Stimulated activated CD8-positive, alpha-beta memory T cell treated with anti-CD3 and anti-CD28 coated beads, Interleukin-7, amount 100 ng/mL, for 1 hour (primary cell): ENCODE measurements at places on chromosomes 2 and 18.

DNA sequence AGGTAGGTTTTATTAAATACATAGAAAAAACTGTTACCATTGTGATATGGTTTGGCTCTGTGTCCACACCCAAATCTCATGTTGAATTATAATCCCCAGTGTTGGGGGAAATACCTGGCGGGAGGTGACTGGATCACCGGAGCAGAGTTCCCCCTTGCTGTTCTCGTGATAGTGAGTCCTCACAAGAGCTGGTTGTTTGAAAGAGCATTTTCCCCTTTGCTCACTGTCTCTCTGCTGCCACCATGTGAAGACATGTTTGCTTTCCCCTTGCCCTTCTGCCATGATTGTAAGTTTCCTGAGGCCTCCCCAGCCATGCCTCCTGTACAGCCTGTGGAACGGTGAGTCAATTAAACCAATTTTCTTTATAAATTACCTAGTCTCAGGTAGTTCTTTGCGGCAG, 352.7 kb upstream of the SLC39A10 start:
- no peak for DNase-seq

GRCh38 chr2:135762530-135762929, 20.9 kb downstream of the UBXN4 start:
- no peak for DNase-seq

DNA sequence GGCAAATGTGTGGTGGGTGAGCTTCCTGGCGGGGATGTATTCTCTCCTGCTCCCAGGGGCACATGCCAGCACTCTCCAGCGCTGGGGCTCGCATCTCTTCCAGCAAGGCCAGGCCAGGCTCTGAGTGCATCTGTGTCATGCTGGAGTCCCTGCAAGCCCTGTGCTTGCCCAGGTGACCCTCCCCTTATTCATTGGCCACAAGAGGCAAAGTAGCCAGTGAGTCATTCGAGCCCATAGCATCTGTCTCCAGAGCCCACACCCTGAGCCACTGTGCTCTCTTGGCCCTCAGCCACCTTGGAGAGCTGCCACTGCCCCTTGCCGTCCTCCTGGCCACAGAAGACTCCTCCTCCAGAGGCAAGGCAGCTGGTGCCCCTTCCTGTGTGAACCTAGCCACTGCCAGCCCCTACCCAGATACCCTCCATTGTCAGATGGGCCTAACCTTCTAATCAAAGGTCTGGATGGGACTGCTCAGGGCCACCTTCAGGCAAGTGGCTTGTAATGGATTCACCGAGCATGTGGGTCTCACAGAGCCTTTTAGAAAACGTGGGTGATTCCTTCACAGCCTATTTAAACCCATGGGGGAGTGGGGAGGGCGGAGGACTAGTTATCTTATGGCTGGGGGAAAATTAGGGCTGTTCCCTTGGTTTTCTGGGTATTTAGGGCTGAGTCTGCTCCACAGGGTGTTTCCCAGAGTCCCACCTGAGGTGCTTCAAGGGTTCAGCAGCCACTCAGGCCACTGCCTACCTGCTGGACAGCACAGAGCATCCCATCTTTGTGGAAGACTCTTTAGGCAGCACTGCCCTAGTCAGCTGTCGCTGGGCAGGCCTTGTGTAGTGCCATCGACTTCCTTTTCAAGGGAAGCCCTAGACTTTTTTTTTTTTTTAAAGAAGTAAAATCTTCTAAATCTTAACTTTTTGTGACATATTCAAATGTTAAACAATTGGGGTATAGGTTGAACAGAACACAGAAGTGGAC, 137.4 kb downstream of the ACOXL start:
- DNase-seq: no peak

GRCh38 chr2:28247290-28247689, 145.4 kb upstream of the FOSL2 start:
- DNase-seq: no peak

DNA sequence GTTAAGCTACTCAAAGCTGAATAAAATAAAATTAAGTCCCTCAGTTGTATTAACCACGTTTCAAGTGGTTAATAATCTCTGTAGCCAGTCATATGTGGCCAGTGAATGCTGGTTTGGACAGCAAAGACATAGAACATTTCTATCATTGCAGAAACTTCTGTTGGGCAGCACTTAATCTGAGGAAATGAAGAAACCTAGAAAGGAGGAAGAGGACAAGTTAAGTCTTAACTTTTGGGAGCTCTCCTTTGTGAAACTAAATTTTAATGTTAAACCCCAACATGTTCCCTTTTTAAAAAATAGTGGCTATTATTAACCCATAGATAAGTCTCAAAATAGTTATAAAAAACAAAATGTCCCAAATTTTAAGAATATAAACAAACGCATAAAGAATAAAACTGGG, 421.3 kb downstream of the ARHGAP15 start:
- no peak for DNase-seq

- peak; percentile 18 for DNase-seq
Measured at GRCh38 chr2:37982147-37982582, 57.1 kb downstream of the RMDN2 start.

- DNase-seq: no peak
Measured at GRCh38 chr2:218889937-218890336, 9.3 kb downstream of the WNT10A start.

GRCh38 chr2:170486730-170487129, 228.4 kb upstream of the SP5 start:
- no peak for DNase-seq

DNA sequence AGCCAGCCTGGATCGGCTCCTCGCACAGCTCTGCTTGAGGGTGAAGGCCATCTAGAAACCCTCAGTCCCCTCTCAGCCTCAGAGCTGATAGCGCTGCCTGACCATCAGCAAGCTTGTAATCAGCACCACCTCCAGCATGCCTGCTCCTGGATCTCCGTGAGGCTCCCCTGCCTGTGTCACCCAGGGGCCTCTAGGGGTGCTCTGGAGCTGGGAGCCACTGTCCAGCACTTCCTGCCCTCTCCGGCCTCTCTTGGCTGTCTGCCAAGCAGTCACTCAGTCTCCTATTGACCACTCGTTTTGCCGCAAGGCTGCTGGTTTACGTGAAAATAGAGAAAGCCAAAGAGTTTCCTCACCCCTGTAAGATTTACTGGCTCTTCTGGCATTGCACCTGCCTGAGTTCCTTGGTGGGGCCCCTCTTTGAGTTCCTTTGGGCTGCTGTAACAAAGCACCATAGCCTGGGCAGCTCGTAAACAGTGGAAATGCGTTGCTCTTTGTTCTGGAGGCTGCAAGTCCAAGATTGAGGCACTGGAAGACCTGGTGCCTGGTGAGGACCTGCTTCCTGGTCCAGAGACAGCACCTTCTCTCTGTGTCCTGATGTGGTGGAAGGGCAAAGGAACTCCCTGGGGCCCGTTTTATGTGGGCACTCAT, 17.9 kb downstream of the CAPN10 start:
- DNase-seq: no peak

DNA sequence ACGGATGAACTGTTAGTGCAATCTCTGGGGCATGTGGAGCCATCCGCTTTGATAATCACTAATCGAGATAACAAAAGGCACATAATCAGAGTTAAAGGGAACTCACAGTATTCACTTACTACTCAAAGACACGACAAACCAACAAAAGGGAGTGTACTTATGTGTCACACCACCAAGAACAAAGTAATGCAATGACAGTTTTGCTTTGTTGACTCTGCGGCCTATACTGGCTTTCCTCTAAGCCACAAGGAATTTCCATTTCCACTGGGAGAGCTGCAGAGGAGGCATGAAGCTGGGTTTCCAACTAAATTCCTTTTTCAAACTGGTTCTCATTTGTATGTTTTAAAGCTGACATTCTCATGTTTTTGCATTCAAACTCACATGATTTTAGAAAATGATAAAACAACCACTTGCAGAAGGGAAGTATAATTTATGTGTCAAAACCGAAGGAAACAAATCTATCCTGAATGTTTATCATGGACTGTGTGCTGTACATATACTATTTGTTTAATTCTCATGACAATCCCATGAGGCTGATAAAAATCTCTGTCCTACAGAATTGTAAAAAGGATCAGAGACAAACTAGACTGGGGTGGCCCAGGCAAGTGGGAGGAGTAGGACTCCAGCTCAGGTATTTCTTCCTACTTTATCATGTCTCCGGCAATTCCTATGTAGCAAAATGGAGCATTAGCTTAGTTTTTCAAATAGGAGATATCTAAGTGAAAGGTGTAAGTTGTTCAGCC, 149.6 kb upstream of the SMAD7 start:
- no peak for DNase-seq

DNA sequence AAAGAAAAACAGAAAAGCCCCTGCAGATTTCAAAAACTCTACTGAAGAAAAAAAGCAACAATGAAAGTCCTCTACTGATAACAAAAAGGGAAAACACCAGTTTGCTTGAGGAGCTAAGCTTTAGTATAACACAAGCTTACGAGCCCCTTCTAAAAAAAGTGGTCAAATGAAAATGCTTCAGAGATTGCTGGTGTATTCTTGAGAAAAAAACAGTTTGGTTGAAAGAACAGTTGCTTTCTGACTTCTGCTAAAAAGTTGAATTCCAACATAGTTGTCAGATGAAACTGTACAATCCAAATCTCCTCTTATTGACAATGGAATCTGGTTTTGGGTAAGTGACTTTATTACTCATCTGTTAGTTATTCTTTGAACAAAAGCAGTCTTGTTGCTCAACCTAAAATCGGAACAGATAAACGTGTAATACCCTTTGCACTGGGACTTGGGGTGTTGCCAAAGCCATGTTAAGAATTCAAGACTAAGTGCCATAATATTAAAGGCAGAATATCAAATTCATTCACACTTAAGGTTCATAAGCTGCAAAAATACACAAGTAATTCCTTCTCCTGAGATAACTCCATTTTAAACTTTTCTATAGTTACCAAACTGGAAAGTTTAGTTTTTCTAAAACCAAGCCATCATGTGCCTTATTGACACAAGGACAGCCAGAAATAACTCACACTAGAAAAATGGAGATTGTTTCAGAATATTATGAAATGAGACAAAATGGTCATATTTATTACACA, 45.3 kb upstream of the SPAG16 start:
- no peak for DNase-seq

DNA sequence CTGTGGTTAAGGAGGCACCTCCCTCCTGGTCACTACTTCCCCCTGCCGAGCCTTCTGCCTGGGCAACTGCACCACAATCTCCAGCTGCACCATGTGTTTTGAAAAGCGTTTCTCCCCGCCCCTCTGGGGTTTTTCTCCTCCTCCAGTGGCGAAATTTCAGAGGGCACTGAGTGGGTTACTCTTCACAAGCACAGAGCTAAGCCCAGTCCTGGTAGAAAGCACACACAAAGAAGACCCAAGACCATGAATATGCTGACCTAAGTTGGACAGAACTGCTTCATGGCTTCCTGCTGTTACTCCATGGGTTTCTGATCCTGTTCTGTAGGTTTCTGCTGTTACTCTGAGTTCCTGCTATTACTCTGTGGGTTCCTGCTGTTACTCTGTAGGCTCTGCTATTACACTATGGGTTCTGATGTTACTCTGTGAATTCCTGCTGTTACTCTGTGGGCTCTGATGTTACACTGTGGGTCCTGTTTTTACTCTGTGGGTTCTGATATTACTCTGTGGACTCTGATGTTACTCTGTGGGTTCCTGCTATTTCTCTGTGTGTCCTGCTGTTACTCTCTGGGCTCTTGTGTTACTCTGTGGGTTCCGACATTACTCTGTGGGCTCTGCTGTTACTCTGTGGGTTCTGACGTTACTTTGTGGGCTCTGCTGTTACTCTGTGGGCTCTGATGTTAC, 216.6 kb downstream of the RTP5 start:
- no peak for DNase-seq

GRCh38 chr2:200609028-200609614, 23.3 kb downstream of the AOX1 start:
- no peak for DNase-seq

DNA sequence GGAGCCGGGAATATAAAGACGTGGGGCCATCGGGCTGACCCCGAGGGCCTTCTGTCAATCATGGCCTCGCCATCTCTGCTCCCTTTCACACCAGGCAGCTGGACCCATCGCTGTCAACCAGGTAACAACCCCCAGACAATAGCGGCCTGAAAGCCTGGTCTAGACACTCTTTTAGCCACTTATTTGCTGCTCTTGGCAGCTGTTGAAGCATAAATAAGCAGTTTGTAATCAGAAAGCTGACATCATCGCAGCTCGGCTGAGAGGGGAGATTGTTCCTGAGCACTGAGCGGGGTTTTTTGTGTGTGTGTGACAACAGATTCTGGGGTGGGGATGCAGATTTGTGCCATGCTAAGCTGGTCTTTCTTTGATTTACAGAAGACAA, 423.6 kb upstream of the POU3F3 start:
- no peak for DNase-seq

DNA sequence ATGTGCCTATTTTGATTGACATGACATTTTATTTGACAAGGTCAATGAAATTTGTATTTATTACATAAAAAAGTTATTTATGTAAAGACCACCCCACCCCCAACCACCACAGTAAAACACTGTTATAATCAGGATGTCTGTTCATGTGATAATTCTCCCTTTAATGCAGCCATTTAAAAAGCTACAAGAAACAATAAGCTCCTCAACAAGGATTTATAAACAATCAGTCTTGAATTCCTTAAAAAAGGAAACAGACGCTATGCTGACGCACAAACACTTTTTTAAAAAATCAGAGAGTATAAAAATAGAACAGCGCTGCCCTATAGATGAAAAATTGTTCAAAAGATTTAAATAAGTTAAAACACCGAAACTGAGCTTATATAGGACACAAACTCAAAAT, 102.2 kb downstream of the SOS1 start:
- DNase-seq: no peak

- DNase-seq: no peak
Measured at GRCh38 chr2:46489423-46490174, 10.2 kb downstream of the TMEM247 start.

- no peak for DNase-seq
Measured at GRCh38 chr2:137178951-137179377, 413.6 kb downstream of the THSD7B start.

- no peak for DNase-seq
Measured at GRCh38 chr2:164887434-164888144, 46.0 kb upstream of the COBLL1 start.

DNA sequence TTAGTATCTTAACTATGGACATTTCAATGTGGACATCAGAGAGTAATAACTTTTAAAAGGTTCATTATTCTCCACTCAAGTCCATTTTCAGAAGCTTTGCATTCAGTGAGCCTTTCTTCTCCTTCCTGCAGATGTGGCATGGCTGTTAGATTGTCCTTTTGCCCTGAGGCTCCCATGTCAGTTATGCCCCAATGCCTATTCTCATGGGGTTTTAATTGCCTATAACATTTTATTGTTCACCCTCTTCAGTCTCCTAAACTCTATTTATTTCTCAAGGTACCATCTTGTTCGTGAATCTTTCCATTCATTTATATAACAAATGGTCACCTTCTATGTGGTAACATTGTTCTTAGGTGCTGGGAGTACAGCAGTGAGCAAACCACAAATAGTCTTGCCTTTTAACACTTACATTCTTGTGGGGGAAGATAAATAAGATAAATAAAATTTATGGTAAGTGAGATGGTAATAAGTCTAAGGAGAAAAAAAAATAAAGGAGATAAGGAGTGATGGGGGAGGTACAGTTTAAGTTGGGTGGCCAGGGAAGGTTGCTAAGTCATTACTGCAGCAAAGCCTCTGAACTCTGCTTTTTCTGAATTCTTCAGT, 277.9 kb upstream of the SIX3 start:
- DNase-seq: no peak

GRCh38 chr2:80252294-80252986, 52.1 kb downstream of the LRRTM1 start:
- no peak for DNase-seq

GRCh38 chr2:36445185-36445866, 89.7 kb downstream of the CRIM1 start:
- no peak for DNase-seq
